Brain microvascular endothelial cell (primary cell): ENCODE measurements at places on chromosomes 1 and 21.

DNA sequence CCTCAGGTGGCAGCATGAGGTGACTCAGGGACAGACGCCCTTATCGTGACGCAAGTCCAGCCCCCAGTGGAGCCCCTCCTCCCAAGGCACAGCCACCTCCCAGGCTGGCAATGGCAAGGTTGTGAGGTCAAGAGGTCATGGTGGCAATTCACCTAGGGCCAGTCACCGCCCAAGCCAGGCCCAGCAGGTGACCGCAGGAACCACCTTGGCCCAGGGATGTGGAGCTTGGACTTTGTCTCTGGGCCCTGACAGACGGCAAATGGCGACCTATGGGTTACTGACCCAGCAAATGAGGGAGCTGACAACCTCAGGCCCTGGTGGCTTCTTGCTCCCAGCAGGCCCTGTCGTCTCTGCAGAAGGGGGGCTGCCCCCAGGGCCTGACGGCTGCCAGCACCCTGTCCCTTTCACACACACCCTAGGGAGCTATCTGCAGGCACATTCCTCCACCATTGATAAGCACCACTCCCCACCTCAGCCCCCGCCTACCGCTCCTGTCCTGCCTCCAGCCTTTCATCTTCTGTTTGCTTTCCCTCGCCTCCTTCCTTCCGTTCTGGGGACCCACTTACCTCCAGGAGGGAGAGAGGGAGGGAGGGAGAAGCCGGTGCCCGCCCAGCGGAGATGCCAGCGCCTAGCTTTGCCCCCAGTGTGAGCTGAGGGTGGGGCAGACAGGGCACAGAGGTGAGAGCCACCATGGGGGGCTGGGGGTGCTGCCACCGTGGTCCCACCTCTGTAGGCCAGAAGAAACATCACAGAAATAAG lies 12.1 kb downstream of the EPHA2 start:
- no peak for DNase-seq

GRCh38 chr1:9883585-9884449 lies 26.3 kb downstream of the CTNNBIP1 start:
- no peak for DNase-seq

DNA sequence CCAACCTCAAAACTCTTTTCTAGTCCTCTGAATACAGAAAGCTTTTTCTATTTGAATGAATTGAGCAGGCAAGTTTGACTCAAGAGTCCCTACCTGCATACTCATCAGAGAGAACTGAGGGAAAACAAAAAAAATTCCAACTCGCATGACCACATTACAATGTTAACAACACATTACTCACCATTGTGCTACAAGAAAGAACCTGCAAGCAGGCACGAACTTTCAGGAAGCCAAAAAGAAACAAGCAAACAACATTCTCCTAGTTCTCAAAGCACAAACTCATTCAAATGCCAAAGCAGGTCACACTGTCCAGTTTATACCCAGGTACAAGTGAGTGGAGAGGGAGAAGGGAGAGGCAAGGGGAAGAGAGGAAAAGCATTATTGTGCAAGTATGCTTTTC lies 14.6 kb downstream of the OTUD7B start:
- DNase-seq, result peak; percentile 25

GRCh38 chr1:61436016-61436415 lies 288.9 kb downstream of the TM2D1 start:
- DNase-seq, result no peak

- DNase-seq, result no peak
Observed at GRCh38 chr1:4710592-4711415, 56.4 kb downstream of the AJAP1 start.

- no peak for DNase-seq
Observed at GRCh38 chr21:18164483-18164882, 80.2 kb upstream of the CHODL start.

DNA sequence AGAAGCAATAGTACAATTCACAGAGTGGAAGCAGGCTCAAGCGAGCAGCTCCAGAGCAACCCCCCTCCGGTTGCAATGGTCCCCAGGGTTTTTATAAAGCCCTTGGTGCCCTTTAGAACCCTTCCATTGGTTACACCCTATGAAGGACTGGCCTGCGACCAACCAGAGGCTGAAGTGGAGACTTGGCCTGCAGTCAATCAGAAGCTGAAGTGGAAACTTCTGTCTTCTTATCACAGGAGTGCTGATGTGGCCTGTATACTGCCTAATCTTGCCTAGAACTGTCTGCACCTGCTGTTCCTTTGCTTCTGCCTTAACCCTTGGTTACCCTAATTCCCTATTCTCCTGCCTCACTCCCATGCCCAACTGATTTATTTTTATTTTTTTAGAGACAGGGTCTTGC lies 15.4 kb upstream of the FRRS1 start:
- no peak for DNase-seq

DNA sequence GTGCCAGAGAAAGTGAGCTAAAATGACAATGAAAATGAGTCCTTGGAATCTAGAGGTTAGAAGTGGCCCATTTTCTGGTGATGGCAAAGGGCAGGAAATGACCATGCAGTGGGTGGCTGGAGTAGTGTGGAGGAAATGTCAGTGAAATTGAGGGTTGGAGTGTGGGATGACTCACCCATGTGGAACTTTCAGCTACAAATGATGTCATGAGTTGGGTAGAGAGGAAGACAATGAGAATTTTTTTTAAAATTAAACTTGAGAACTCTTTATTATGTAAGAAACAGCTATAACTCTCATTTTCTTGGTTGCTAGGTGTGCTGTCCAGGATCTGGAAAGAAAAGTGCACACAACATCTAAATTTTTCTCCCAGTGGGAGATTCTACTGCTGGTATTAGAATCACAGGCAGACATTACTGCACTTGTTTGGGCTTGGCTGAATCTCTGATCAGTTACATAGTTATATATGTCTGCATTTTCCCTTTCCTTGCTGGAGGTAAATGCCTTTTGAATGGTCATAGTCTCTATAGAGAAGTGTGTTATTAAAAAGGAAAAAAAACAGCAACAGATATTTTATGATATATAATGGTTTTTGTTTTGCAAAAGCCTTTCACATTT lies 56.8 kb upstream of the GNG12 start:
- peak; percentile 95 for DNase-seq

GRCh38 chr1:172185211-172185610 lies 235.3 kb upstream of the C1orf105 start:
- no peak for DNase-seq

DNA sequence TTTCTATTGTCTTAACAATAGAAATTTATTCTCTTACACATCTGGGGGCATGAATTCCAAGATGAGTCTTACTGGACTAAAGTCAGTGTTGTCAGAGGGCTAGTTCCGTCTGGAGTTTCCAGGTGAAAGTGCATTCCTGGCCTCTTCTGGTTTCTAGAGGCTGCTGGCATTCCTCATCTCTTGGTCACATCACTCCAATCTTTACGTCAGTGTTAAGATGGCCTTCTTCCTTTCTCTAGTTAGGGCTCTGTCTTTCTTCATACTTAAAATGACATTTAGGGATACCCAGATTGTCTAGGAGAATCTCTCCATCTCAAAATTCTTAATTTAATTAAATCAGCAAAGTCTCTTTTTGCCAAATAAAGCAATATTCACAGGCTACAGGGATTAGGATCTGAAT lies 13.3 kb upstream of the PDC start:
- peak; percentile 76 for DNase-seq

GRCh38 chr21:37153196-37153934 lies 80.3 kb downstream of the TTC3 start:
- DNase-seq, result no peak

DNA sequence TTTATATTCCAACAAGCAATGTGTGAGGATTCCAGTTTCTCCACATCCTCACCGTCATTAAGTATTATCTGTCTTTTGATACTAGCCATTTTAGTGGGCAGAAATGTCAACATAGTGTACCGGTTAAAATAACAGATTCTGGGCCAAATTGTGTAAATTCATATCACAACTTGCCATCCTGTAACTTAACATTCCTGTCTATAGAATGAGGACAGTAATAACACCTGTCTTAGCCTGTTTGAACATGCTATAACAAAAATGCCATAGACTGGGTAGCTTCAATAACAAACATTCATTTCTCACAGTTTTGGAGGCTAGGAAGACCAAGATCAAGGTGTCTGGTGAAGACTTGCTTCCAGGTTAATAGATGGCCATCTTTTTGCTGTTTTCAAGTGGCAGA lies 491.1 kb downstream of the PTBP2 start:
- no peak for DNase-seq

- DNase-seq, result no peak
Observed at GRCh38 chr21:34958040-34958439, 91.1 kb downstream of the RUNX1 start.

DNA sequence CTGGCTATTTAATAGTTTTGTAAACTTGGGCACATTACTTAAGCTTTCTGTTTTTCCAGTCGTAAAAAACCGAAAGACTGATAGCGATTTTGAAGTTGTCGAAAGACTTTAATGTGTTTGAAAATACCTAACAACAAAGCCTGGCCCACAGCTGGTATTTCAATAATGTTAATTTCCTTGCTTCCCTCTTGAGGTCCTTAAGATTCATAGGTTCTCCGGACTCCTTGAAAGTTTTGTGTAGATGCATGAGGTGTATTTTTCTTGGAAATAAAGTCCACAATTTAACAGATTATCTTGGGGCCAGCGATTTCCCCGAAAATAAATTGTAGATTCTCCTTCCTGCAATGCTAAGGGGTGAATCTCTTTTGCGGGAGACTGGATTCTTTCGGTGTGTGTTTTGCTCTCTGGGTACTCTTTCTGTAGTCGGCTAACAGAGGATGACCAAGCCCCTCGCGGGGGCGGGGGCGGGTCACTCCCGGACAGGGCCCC lies 735 bp upstream of the YTHDF2 start:
- no peak for DNase-seq

DNA sequence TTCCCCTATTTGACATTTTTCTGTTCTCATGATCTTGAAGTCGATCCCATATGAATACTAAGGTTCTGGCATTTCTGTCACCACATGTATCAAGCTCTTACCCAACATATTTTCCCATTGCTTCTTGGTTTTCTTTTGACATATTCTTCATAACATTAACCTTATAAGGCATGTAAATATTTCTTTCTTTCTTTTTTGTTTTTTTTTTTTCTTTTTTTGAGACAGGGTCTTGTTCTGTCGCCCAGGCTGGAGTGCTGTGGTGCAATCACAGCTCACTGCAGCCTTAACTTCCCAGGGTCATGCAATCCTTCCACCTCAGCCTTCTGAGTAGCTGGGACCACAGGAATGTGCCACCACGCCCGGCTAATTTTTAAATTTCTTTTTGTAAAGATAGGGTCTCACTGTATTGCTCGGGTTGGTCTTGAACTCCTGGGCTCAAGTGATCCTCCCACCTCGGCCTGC lies 33.1 kb upstream of the ERRFI1 start:
- peak; percentile 94 for DNase-seq

GRCh38 chr1:38834221-38834782 lies 25.3 kb downstream of the RRAGC start:
- DNase-seq, result no peak

- DNase-seq, result no peak
Observed at GRCh38 chr1:172775606-172776005, 116.7 kb downstream of the FASLG start.

- peak; percentile 31 for DNase-seq
Observed at GRCh38 chr1:93061895-93062792, 16.9 kb upstream of the MTF2 start.

- DNase-seq, result no peak
Observed at GRCh38 chr1:236724506-236724905, 38.2 kb downstream of the ACTN2 start.

GRCh38 chr1:107896401-107896800 lies 68.6 kb downstream of the VAV3 start:
- no peak for DNase-seq

DNA sequence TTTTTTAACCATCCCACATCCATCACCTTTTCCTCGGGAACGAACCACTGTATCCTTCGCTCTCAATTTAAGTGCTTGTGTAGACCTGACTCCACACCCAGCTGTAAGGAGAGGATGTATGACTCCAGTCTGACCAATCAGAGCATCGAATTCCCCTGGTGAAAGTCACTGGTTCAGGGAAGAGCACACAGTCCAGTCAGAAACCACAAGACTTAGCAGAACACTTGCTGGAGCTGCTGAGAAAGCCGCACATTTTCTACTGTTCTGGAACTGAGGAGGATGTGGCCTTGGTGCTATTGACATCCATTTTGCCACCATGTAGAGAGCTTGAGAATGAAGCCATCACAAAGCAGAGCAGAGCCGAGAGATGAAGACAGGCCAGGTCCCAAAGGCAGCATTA lies 59.9 kb upstream of the CNN3 start:
- DNase-seq, result peak; percentile 49

GRCh38 chr1:234917495-234918180 lies 211.0 kb downstream of the TOMM20 start:
- no peak for DNase-seq

GRCh38 chr21:42746593-42747275 lies 93.3 kb downstream of the PDE9A start:
- no peak for DNase-seq

- DNase-seq, result no peak
Observed at GRCh38 chr1:31624309-31624708, 6.8 kb downstream of the HCRTR1 start.

- DNase-seq, result peak; percentile 41
Observed at GRCh38 chr1:156627313-156627880, 8.2 kb downstream of the HAPLN2 start.

DNA sequence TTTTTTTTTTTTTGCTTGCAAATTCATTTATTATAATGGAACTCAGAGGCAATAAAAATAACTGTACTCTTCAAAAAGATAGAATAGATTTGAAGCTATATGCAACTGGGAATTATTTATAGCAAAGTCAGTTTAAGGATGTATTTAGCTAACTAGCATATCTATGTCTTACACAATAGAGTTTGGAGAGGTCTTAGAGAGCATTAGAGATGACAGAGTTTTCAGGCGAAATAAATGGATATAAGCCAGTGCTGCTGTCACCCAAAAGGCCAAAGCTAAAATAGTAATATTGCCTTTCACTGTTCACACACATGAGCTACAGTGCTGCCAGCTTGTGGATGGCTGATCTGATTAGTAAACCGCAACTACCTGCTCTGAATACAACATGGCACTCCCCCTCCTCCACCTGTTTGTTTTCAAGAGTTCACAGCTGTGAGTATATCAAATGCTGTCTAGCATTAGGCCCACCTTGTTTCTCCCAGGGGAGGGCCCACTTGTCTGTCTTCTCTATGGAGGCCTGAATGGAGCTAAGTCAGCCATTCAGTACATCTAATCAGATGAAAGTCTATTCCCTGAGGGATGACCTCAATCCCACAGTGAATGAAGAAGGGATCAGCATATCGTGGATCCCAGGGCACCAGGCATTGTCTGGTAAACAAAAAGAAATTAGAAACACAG lies 25.2 kb upstream of the SSX2IP start:
- no peak for DNase-seq

- no peak for DNase-seq
Observed at GRCh38 chr1:31733389-31734219, 29.8 kb upstream of the COL16A1 start.

GRCh38 chr1:77347646-77348045 lies 65.8 kb downstream of the AK5 start:
- peak; percentile 90 for DNase-seq
